Suppressor macrophage (primary cell): ENCODE measurements at places on chromosomes 4 and X.

- DNase-seq = no peak
Observed at GRCh38 chrX:10526451-10526850, 93.9 kb downstream of the MID1 start.

- DNase-seq = no peak
Observed at GRCh38 chr4:53818104-53818503, 226.8 kb upstream of the LNX1 start.

GRCh38 chr4:121072224-121073003, at the start of gene NDNF:
Gene NDNF (minus strand): TSS chr4:121072535. CDS start chr4:121045837, 26,698 bp downstream.
- DNase-seq = peak; percentile 12

GRCh38 chr4:20960291-20960690, 260.0 kb downstream of the PACRGL start:
- DNase-seq = no peak

GRCh38 chr4:130238121-130238520, 1142.2 kb downstream of the C4orf33 start:
- no peak for DNase-seq

DNA sequence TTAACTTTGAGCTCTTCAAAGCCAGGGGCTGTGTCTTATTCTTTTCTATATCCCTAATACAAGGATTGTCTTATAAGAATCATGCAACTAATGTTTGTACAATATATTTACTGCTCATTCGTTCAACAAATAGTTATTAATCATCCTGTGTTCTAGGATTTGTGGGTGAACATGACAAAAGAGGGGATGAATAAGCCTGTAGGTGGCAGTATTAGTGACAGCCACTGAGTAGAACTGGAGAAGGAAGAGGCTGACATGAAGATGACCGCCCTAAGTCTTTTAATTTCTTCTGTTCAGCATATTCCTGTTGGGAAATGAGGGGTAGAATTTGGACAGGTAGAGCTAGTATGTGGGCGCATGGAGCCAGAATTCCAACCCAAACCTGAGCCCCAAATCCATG, 11.9 kb upstream of the LINC00632 start:
- DNase-seq = no peak

DNA sequence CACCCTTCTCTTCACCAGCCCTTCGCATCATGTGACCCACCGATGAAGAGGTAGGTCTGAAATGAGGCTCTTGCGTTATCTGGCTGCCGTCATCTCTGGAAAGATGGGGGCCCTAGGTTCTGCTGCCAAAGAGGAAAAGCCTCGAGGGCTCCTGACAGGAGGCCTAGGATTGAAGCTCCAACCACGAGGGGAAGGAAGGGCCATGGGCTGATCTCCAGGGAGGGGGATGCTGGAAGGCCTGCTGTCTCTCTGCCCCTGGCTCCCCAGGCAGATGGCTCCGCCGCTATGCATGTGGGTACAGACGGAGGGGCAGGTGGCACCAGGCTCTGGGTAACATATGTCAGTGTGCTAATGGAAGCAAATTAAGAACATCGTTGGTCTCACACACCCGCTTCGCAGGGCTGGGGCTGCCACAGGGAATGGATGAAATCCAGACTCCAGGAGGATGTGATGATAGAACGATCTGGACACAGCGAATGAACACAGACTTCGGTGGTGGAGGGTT, 44.9 kb downstream of the AFAP1 start:
- DNase-seq = no peak

- peak; percentile 86 for DNase-seq
Observed at GRCh38 chr4:6885953-6886557, 23.6 kb upstream of the TBC1D14 start.

DNA sequence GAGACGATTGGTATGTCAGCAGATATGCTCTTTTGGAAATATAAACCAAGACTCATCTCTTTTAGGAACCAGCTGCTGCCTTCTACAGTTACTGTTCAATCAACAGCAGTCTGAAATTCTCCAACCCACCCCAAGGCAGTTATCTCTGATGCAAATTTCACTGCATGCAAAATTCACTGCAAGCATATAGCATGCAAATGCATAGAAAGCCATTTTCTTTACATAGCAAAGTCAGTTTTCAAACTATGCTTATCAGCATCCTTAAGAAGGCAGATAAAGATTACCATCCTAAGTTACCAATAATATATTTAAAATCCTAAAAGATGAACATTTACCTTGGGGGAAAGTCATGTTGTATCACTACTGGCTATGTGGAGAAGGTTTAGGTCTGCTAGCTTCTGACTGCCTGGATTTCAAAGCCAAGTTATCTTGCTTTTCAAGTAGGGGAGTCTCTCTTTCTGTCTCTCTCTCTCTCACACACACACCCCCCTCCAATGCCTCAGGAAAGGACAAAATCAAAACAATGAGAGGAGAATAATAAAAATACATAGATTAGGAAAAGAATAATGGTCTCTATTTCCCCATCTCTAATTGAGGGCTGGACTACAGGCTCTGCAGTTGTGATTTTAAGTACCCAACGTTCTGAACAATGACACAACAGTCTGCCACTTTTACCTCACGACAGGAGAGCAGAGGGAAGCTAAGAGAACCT, 1.5 kb downstream of the NMU start:
- no peak for DNase-seq

DNA sequence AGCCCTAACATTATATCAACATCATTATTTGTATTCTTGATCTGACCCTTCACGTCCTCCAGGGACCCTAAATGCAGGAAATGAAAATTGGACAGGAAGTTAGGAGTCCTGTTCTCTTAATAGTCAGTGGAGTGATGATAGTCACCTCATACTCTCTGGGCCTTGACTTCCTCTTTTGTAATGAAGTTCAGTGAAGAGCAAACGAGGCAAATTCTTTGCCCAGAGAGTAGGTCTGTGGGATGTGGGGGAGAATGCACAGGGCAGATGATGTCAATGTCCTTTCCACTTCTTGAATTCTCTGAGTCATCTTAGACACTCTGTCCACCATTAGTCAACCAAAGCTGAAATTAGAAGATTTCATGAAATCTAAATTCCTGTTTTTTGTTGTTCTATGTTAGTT, 17.1 kb upstream of the GPRIN3 start:
- DNase-seq = peak; percentile 91

- peak; percentile 61 for DNase-seq
Observed at GRCh38 chr4:117137145-117137544, 51.8 kb upstream of the TRAM1L1 start.

GRCh38 chrX:133307637-133308498, 89.7 kb upstream of the TFDP3 start:
- DNase-seq = no peak

GRCh38 chr4:24475756-24476155, 108.6 kb downstream of the DHX15 start:
- DNase-seq = no peak

GRCh38 chrX:928606-929005, 283.8 kb downstream of the CRLF2 start:
- DNase-seq = peak; percentile 15

GRCh38 chrX:144648788-144649187, 598.5 kb upstream of the SPANXN1 start:
- no peak for DNase-seq

GRCh38 chrX:9379697-9380551, 84.9 kb upstream of the TBL1X start:
- DNase-seq = no peak

DNA sequence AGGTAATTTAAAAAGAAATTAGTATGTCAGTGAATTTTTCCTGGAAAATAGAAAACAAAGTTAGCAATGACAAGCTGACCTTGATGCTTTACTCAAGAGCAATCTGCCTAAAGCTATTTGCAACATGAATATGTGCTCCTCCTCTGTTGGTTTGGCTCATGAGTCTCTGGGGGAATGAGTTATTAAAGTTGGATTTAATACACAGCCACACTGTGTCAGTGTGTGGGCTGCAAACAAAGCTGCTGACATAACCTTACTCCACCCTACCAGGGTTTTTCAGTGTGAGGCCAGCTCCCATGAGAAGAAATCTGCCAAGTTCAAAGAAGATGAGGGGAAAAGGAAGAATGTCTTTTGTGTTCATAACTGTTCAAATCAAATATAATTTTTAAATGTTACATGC, 280.5 kb downstream of the TLL1 start:
- no peak for DNase-seq
